ENCODE measurements at places on chromosomes 1 and 21.

- DNase-seq: no peak
Observed at GRCh38 chr1:41442697-41443251, 41.7 kb downstream of the EDN2 start.

DNA sequence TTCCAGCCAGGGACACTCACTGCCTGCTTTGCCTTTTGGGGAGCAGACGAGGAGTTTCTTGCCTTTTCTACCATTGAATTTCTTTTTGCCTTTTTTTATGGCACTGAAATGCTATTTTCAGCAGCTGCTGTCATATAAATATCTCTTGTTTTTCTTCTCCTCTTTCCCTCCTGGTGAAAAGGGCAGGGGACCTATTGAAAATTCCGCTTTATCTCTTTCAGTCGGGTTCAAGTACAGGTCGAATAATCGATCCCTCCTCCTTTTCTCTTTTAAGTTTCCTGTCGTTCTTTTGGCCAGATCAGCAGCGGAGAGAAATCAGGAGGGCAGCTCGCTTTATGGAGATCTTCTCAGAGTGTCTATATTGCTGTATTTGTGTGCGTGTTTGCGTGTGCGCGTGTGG lies 67.4 kb upstream of the CASZ1 start:
- no peak for DNase-seq

DNA sequence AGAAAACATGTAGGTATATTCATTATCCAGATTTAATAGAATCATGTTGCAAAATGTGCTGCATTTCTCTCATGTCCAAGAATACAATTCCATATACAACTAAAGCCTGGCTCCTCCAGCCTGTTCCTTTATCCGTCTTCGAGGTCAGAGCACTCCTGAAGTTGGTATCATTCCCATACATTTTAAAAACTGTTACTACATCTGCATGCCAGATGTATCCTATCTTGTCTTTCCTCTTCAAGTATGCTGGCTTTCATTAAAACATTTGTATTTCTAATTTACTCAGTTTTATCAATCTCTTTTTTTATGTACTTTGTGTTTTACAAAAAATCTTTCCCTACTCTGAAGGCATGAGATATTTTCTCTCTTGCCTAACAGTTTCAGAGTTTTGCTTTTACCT lies 536.6 kb upstream of the USP24 start:
- DNase-seq: no peak

DNA sequence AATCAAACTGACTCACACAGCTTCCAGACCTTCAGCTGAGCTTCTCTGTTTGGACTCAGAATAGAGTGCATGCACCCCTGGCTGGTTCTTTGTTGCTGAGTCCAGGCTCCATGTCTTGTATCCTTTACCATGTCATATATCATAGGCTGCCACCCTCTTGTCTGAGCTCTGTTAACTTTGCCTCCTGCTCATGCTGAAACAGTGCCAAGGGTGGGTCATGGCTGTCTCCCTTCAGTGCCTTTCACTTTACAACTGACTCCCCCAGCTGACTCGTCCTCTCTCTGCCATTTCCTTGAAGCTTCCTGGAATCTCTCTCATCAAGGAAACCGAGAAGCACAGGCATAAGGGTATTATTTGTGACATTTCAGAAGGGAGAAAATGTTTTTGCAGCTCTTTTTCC lies 885.3 kb downstream of the TTLL7 start:
- no peak for DNase-seq

GRCh38 chr1:156499194-156499841 lies 1.3 kb downstream of the MEF2D start:
- no peak for DNase-seq

- no peak for DNase-seq
Observed at GRCh38 chr1:14660801-14661200, 62.3 kb downstream of the KAZN start.

- DNase-seq: no peak
Observed at GRCh38 chr1:118949315-118949714, 38.8 kb downstream of the TBX15 start.

DNA sequence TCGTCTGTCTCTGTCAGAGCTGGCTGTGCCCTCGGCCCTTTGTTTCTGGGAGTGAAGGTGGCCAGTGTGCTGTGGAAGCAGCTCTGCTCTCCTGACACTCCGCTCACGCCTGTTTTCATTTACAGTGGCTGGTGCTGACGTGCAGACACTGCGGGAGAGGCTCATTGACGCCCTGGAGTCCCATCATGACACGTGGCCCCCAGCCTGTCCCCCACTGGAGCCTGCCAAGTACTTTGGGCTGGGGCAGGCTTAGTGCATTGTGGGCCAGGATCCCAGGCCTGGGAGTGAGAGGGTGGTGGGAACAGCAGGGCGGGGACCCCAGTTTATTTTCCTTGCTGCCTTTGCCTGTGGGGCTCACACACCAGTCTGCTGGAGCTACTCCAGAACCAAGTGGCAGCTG lies 21.1 kb downstream of the QSOX1 start:
- no peak for DNase-seq
